Aorta (tissue), 5 donors: ENCODE measurements at places on chromosomes 3 and 15. TPM values are rescaled to one million over a fixed set of nuclear protein-coding genes. Genes with fewer than 3 reads are reported as not detected.
A peak's percentile ranks its signal among the peaks of the same experiment; 100 is the strongest.

DNA sequence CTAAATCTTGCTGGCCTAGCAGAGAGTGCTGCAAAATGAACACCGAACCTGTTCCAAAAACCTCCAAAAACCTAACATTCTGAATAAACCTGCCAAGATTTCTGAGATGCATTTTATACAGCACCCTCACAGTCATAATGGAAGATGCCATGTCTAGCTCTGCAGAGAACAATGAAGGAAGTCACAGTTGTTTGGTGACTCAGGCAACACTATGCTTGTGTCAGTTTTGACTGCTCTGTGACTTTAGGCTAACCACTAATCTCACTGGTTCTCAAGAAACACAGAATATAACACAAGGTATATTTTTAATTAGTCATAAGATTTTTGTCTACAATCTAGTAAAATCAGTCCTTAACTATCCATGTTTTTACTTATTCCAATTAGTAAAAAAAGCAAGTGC lies 606.6 kb downstream of the TBL1XR1 start:
- no peak for DNase-seq

- no peak for DNase-seq
These were observed 49.5 kb downstream of the TBL1XR1 start for GRCh38 chr3:177147790-177148189.

DNA sequence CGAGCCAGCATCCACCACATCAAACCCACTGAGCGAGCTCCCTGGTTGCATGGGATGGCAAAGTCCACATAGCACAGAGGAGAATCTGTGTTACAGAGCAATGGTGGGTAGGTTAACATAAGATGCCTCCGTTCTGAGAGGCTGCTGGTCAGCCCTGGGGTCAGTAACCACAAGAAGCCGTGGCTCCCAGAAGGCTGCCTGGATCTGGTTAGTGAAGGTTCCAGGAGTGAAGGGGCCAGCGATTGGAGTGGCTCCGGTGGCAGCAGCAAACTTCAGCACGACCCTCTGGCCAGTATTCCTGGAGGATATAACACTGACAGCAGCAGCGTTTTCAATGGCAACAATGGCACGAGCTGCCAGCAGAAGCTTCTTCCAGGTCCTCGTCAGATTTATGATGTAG lies 18.4 kb upstream of the PIGZ start:
- peak; percentile 15 for DNase-seq

DNA sequence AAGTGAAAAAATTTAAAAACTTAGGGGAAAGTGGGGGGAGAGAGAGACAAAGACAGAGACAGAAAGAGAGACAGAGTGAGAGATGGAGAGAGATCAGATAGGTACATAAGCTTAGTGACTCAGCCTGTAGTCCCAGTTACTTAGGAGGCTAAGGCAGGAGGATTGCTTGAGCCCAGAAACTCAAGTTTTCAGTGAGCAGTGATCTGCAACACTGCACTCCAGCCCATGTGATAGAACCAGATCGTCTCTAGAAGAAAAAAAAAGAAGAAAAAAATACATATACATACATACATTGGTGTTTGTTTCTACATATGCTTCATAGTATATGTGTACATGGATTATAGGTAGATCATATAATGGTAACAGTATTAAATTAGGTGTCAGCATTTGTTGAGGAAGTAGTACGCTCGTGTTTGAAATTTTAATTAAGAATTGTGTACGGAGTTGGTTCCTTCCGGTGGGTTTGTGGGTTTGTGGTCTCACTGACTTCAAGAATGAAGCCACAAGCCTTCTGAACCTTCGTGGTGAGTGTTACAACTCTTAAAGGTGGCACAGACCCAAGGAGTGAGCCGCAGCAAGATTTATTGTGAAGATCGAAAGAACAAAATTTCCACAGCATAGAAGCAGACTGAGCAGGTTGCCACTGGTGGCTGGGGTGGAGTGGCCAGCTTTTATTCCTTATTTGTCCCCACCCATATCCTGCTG lies 38.3 kb upstream of the SNRPN start:
- no peak for DNase-seq

DNA sequence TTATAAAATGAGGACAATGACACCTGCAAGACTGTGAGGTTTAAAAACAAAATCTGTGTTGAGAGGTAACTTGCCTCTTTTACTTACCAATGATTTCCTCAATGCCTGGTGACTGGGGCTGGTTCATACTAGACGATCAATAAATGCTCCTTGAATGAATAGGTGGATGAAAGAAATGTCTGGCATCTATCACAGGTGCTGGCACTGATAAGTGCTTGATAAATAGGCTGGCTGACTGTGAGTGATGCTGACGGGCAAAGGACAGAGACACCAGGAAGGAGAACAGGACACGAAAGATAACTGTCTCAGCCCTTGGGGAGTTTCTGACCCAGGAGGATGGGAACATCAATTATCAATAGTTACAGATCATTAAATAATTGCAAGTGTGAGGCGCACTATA lies 31.9 kb downstream of the RBP2 start:
- no peak for DNase-seq

DNA sequence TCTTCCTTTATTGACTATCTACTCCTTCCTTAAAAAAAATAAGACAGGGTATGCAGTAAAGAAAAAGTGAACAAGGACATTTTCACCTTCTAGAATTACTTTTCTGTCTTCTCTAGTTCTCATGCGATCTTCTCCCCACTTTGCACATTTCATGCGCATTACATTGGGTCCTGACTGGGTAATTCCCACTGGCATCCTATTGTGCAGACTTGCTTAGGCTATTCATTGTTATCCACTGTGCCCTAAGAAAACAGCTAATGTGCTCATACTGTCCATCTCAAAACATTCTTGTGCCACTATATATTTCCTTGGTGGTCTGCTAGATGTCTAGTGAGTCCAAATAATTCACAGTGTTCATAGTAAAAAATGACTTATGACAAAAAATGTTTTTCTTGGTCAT lies 447.4 kb upstream of the ROBO1 start:
- no peak for DNase-seq

GRCh38 chr15:40263024-40263754 lies 19.7 kb downstream of the ANKRD63 start:
- DNase-seq: no peak

- DNase-seq: no peak
These were observed 2.9 kb downstream of the TRA2B start for GRCh38 chr3:185934767-185935464.

DNA sequence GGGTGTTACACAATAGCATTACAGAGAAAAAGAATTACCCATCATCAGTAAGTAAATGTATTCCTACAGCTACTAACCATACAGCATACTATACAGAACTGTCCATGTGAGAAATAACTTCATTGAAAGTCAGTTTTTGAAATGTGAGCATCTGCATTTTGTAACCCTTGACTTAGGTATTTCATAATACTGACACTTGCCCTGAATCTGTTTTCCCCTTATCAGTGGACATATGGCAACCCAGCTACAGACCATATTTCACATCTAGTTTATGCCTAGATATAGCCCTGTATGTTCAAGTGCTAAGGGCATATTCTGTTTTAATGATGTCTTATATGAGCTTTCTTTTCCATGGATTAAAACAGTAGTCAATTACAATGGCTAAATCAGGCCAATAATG lies 297.6 kb downstream of the TBC1D5 start:
- DNase-seq: no peak

DNA sequence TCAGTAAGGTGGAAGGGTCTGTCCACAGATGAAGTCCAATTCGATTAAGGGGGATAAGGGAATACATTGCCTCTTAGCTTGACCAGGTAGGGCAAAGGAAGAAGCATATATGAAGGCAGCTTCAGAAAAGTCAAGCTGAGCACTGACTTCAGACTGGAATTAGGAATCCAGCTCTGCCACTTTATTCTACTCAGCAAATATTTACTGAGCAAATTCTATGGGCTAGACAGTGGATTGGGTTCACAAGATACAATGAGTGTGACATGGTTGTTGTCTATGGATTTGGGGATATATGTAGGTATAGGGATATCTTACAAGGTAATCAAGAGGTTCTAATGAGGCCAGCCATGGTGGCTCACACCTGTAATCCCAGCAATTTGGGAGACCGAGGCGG lies 526 bp downstream of the ADIPOQ start:
- DNase-seq: no peak

DNA sequence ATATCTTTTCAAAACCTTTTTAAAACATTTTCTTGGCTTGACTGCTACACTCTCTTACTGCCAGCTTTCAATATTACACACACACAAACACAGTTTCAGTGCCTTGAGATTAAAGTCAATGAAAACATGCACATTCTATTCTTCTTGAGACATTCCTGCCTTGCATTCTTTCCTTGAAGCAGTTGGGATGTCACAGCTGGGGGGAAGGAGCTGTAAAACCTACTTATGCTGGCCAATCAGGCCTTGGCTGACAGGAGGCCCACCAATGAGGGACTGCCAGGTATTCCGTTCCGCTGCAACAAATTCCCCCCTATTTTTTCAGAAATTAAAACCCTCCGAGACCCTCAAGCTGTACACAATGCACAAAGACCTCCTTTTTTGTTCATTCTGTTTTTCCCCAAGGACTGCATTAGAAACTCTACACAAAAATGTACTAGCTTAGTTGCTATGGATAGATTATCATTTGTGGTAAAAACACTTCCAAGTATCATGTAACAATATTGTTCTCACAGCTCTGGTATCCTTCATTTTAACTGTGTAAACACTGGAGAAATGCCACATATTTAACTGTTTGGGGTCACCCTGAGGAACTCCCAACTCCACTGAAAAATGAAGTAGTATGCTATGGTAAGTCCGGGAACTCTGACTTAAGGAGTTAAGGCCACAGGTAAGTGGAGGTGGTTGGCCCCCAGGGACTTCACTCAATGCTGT lies 18.5 kb downstream of the FSTL1 start:
- no peak for DNase-seq

GRCh38 chr15:72912121-72912520 lies 128.6 kb upstream of the ADPGK start:
- DNase-seq: no peak

DNA sequence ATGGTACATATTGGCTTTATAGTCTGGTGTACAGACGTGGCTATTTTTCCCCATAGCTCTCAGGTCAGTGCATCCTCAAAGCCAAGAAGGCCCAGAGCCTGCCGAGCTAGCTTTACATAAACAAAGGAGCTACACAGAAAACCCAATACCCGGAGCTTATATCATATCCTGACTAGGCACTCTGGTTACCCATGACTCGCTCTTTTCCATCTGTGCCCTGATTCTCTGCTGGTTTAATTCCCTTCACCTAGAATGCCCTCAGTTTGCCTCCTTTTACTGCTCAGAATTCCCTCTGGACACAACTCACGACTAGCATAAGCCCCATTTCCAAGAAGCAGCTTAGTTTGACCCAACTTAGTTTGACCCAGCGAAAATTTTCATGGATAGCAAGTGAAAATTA lies 110.8 kb downstream of the TIGIT start:
- no peak for DNase-seq

DNA sequence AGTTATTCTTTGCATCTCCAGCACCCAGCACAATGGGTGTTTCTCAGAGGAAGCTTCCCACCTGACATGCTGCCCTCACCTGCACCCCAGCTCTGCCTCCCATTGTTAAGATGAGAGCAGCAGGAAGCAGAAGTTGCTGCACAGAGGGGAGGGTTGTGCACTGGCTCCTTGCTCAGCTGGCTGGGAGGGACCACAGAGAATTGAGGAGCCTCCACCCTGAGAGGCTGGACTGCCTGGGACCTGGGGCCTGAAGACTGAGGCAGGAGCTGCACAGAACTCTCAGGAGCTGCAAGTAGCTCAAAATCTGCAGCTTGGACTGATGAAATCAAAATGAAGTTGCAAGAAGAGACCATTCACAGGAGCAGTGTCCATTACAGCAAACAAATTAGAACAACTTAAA lies 222.3 kb upstream of the LINGO1 start:
- no peak for DNase-seq

DNA sequence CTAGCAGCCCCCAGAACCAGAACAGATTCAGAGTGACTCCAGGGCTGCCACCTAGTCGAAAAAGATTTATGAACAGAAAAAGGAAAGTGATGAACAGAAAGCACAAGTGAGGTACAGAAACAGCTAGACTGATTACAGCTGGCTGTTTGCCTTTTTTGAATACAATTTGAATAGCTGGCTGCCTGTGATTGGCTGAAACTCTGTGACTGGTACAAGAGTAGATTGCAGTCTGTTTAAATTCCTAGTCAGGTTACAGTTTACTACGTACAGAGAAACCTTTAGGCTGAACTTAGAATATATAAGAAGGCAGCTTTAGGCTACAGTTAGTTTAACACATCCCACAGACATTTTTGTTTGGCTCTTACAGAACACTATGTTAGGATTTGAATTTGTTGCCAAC lies 10.0 kb downstream of the CCDC13 start:
- DNase-seq: no peak

DNA sequence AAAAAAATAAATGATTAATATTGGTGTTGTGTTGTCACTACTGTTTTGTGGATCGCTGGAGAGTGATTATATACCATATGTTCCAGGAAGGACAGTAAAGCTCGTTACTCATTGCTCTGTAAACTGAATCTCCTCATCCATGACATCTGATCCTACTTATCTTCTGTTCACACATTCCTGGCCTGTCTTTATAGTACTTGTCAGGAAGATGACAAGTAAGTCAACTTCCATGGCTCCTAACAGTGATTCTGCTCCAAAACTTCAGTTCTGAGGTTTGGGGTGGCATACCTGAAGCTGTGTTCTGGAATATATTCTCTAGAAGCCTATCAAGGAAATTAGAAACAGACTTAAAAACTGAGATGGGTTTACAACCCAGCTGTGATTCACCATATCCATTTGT lies 288.9 kb downstream of the ZBBX start:
- no peak for DNase-seq

DNA sequence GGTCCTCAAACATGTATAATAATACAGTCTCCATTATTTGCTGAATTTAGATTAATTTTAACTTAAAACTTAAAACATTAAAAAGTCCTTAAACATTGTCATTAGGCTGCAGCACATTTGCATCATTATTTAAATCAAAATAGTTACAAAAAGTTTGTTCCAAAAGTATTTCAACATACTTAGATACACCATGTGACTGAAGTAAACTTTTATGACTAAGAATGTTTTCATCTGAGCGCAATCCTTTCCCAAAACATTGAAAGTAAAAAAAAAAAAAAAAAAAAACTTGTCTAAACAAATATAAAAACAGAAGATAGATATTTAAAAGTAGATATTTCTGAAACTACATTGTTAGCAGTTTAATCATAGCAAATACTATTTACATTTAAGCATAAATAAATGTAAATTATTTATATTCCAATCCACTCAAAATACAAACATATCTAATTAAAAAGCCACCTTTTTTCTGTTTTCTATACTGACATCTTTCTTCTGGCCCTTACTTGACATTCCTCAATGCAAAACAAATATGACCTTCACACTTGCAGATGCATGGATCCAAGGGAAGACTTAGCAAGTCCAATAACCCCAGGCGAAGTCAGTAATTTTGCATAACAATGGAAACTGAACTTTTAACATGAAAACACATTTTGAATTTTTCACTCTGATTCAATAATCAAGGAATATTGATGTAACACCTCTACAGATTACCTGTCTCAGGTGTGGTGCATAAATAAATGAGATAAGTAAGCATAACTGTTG lies 10.3 kb downstream of the FAM227B start:
- DNase-seq: no peak

Gene NMNAT3
- total RNA-seq: 5.2 TPM

Gene IGF1R
- 88.8 TPM for total RNA-seq

Gene GXYLT2
- 46.4 TPM for total RNA-seq

Gene TGM4
- not detected for total RNA-seq

Gene SPSB4
- 2.0 TPM for total RNA-seq

Gene SLC6A20
- total RNA-seq: 0.10 TPM

Gene STAC
- total RNA-seq: 12.5 TPM

Gene PRTG
- 2.1 TPM for total RNA-seq

Gene AQP9
- 2.6 TPM for total RNA-seq

Gene KCNAB1
- 22.6 TPM for total RNA-seq
